ENCODE measurements at places on chromosomes 3 and 15. TPM values are rescaled to one million over a fixed set of nuclear protein-coding genes. Genes with fewer than 3 reads are reported as not detected.

The CPB1 gene
- not detected for total RNA-seq

The RNF123 gene
- 48.4 TPM for total RNA-seq

DNA sequence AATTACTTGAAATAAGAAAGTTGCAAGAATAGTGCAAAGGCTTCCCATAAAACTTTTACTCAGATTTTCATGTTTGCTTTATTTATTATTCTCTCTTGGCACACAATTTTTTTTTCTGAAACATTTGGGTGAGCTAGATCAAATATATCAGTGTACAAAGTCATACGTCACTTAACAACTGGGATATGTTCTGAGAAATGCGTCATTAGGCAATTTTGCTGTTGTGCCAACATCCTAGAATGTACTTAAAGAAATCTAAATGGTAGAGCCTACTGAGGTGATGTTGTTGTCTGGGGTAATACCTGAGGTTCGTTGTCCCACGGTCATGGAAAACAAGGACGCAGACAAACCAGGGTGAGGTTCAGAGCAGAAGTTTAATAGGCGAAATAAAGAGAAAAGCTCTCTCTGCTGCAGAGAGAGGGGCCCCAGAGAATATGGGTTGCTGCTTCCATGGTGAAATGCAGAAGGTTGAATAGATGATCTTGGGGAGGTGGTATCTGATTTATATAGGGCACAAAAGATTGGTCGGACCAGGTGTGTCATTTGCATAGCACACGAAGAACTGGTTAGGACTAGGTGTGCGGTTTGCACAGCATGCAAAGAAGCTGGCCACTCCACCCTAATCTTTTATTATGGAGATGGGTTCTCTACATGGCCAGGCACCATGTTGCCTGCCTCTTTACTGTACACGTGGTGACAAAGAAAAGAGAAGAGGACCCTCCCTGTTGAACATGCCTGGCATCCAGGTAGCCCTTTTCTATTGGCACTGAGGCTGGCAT is 8.8 kb upstream of the GRAMD1C start:
- DNase-seq = no peak

- DNase-seq = no peak
Measured at GRCh38 chr3:111608383-111608782, 13.2 kb upstream of the ZBED2 start.

Measured in OCI-LY7 (cell line).